ENCODE measurements at places on chromosomes 16 and 17.

GRCh38 chr17:76262732-76263344 lies 2.3 kb upstream of the UBALD2 start:
- no peak for DNase-seq

- no peak for DNase-seq
Measured at GRCh38 chr16:58119509-58119845, 9.7 kb downstream of the CFAP20 start.

- DNase-seq = no peak
Measured at GRCh38 chr17:27743281-27743885, 56.9 kb downstream of the NOS2 start.

- DNase-seq = no peak
Measured at GRCh38 chr17:40159456-40159855, 17.8 kb upstream of the RAPGEFL1 start.

DNA sequence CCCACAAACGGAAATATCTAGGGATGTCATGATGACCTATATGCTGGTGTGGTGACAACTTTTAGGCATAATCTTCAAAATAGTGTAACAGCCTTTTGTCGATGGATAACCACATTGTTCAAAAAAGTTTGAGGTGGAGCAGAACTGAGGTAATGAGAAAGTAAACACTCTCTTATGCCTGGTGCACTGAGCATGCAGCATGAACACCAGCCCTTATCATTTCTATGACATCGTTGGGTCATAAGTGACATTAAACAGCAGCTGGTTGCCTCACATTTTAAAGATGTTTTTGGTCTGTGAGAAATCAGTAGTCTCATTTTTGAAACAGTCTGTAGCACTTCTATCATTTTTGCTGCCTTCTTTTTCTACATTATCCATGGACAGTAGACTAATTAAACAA lies 1.8 kb downstream of the KRT23 start:
- no peak for DNase-seq

GRCh38 chr16:71961066-71962039 lies 38.8 kb downstream of the PKD1L3 start:
- DNase-seq = peak; percentile 81

GRCh38 chr16:58709333-58709732 lies 24.8 kb upstream of the SLC38A7 start:
- DNase-seq = no peak

DNA sequence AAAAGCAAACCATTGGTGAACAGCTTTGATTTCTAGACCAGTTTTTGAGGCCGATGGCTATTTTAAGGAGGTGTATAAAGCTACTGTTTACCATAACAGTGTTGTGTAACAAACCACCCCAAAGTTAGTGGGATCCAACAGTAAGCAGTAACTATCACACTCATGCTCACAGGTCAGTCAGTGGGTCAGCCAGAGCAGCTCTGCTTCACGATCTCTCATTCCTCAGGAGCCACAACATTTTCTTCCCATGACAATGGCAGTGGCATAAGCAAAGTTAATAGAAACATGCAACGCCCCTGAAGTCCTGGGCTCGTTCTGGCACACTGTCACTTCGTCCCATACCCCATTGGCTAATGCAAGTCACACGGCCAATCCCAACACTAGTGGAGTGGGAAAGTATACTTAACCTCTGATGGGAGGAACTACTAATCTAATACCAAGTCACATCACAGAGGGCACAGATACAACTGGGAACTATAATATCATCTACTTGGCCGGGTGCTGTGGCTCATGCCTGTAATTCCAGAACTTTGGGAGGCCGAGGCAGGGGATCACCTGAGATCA lies 28.0 kb upstream of the B4GALNT2 start:
- no peak for DNase-seq

DNA sequence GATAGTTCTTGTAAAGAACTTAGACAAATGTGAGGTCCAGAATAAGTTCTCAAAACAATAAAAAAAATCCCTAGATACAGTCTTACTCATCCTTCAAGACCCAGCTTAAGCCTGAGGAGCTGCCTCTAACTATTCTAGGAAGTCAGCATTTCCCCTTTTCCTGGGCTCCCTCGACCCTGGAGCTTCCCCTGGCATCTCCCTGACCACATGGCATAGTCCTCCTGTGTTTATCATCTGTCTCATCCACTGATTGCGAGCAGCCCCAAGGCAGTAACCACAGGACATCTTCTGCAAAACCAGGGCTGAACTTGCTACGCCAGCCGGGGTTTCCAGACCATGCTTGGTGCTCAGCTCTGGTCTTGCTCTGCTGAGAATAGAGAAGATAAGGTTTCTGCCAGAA lies 36.7 kb upstream of the NLRP1 start:
- no peak for DNase-seq

- peak; percentile 14 for DNase-seq
Measured at GRCh38 chr16:80084614-80085013, 456.2 kb upstream of the DYNLRB2 start.

DNA sequence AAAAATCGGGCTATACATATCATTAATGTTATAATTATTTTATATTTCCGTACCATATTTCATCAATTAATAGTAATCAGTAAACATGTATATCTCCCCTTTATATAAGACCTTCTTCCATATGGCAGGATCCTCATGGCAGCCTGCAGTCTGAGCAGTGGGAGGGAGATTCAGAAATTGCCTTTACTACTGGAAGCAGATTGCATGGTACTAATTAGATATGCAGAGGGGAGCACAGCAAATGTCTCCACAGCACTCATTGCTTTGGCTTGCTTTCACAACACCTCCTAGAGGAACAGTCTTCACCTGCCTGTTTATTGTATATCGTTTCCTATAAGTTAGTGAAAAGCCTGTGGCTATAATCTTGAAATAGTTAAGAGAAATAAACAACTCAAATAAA lies 585.8 kb upstream of the GOT2 start:
- no peak for DNase-seq

DNA sequence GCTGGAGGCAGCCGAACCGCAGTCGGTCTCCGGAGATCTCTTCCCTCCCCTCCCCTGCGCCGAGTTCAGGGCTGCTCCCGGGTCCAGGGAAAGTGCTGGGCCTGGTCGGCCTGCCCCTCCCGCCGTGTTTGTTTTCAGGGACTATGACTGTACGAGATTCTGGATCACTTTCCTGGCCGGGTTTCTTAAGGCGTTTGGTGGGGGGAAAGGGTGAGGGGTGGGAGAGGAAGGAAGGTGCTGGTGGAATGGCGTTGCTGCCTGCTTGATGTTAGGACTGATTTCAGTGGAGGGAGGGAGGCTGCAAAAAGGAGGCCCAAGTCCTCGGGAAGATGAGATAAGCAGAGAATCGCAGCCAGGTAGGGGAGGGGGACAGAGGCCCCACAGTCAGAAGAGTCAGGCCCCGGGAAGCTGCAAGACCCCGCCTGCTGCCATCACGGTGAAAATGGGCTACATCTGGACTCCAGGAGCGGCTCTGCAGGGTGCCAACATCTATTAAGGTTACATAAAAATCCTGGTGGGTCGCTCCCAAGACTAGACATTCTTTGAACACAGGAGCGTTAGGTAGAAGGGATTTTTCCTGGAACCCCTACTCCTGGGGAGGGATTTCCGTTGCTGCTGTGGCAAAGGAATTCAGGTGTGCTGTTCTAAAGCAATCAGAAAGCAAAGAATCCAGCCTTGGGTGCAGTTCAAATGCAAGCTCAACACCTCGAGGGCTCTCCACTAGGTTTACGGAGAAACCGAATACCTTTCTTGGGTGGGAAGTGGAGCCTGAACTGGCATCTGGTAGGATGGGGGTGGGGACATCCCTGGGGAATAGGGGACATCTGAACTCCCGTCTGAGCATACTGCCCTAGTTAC lies 1.2 kb downstream of the ARHGAP44 start:
- DNase-seq = no peak

GRCh38 chr17:77502626-77503292 lies 362.0 kb downstream of the SEC14L1 start:
- no peak for DNase-seq

GRCh38 chr17:10777131-10777807 lies 26.6 kb downstream of the TMEM238L start:
- no peak for DNase-seq

- no peak for DNase-seq
Measured at GRCh38 chr17:42754782-42755181, 6.2 kb upstream of the RAMP2 start.

- DNase-seq = no peak
Measured at GRCh38 chr17:49401971-49402611, 12.6 kb downstream of the PHB1 start.

- DNase-seq = no peak
Measured at GRCh38 chr16:88424587-88425235, 28.4 kb upstream of the ZFPM1 start.

DNA sequence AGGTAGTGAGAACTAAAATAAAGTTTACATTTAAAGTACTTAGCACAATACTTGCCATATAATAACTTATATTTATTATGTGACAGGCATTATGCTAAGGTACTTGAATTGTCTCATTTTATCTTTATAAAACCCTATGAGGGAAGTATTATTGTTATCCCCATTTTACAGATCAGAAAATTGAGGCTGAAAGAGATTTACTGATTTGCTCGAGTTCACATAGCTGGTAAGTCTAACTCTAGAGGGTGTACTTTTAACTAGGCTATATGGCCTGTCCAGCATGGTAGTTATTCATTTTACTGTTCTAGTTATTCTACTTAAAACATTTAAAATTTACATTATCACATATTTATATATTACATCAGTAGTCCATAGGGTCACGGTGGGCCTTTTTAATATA lies 113.3 kb upstream of the RBL2 start:
- DNase-seq = no peak

- no peak for DNase-seq
Measured at GRCh38 chr17:81401723-81402529, 6.7 kb downstream of the BAHCC1 start.

DNA sequence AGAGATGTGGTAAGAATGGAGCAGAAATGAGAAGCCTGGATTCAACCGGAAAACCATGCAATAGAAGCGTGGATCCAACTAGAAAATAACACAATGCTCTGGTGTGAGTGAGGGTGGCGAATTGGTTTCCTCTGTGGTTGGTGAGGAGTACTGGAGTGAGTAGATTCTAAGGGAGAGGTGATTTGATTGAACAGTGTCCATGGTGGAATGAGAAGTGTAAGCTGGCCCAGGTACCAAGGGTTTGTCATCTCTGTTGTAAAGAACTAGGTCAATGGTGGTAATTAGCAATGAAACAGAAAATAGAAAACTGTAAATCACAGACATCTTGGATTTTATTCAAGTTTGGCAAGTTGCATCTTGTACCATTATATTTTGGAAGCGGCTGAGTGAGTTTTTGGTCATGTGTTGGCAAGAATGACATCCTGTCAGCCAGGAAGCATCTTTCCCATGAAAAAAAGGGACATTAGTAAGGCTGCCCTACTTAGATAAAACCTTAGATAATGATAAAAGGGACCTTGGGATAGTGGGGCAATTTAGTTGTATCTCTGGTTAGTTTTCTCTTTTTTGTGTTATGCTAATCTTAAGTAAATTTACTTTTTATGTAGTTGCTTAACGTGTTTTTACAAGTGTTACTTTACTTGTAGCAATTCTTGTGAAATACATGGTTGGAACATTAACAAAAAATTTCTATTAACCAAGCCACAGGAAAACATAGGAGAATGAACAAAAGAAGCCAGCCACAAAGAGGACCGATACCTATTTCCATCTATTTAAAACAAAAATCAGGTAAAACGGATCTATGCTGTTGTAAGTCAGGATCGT lies 20.9 kb downstream of the HSD17B2 start:
- DNase-seq = no peak

- DNase-seq = no peak
Measured at GRCh38 chr17:75090871-75091854, 3.4 kb downstream of the SLC16A5 start.

- no peak for DNase-seq
Measured at GRCh38 chr17:71004413-71004812, 835.1 kb downstream of the KCNJ2 start.

DNA sequence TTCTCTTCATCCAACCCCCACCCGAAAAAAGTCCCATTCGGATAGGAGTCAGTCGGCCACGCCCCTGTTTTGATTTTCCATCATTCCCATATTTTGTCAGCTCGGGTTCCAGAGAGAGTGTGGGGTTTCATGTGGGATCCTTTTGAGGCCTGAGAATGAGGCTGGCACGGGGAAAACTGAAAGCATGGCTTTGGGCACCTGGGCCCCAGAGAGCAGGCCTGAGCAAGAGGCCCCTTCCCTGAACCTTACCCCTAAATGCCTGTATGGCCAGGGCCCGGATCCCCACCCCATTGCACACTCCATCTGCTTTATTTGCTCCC lies 4.6 kb upstream of the HOXB4 start:
- DNase-seq = no peak

DNA sequence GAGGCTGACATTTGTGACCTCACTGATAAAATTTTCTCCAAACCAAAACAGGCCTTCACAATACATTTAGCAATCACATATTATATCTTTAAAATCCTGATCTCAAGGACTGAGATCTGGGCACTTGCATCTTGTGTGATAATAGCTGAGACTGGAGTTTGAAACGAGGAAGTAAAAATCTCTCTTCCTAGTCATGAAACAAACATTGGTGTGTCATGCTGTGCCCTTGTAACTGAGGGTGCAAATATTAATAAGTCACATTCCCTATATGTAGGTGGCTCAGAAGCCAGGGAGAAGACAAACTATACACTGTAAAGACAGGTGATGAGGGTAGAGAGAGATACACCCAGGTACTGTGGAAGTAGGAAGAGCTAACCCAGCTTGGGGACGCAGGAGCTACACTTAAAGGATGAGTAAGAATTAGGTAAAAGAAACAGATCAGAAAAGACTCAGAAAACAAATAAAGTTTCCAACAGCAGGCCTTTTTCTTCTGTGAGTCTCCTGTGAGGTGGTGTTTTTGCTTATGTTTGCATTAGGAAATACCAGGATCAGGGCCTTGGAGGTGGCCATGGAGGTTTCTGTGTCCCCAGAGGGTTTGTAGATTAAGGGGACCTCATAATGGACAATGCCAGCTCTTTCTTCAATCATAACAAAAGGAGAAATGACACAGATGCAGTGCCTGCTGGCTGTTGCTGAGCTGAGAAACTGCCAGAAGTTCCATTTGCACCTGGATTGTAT lies 335.7 kb downstream of the GRIN2A start:
- no peak for DNase-seq

DNA sequence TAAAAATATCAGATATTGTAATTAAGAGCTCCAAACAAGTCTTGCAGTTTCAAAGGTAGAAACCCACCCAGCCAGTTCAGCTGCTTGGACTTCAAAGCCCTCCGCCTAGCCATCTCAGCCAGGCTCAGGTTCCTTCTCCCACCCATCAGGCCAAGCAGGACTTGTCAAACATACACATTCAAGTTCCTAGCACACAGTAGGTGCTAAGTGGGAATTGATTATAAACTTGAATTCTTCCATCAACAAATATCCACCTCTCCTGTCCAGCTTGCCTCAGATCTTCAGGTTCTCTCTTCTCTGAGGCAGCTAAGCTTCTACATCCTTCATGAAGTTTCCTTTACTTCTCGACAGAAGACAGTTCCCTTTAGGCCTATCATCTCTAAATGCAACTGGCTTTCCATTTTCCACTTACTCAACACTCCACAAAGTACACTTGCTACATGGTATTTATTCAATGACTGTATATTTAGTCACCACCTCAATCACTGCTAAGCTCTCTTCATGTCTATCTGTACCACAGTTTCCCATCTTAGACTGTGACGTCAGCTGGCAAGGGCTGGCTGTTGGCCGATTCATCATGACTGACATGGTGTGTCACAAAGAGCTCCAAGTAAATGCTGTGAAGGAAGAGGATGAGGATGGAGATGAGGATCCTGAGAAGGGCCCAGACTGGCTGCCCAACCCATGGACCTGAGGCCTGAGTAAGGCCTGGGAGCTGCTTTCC lies 13.3 kb upstream of the COG7 start:
- no peak for DNase-seq
